ENCODE measurements at places on chromosomes 13 and 19. TPM values are rescaled to one million over a fixed set of nuclear protein-coding genes. Genes with fewer than 3 reads are reported as not detected.

GRCh38 chr13:86986448-86986847 lies 684.7 kb upstream of the SLITRK5 start:
- no peaks in the 10 kb centered on the region for H3K36me3 ChIP-seq
- no peak overlapping the region for H3K4me3 ChIP-seq
- H3K27me3 ChIP-seq: no peaks in the 10 kb centered on the region
- H3K27ac ChIP-seq: no peak overlapping the region
- DNase-seq: no peak

FOXO1 gene
- total RNA-seq: 12.2 TPM

DNA sequence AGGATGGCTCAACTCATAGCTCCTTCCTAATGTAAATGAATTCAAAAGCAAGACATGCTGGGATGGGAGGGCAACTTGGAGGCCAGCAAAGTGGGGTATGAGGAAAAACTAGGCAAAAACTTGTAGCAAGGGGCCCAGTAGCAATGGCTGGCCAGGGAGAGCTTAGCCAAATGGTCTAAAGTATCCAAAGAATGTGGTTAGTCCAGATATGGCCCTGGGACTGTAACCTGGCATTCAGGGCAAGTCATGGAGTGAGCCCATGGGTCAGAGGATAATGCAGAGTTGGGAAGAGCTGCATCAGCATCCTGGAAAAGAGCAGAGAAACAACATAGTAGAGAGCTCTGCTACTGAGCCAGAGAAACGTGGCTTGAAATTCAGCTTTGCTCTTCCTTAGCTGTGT lies 191.7 kb downstream of the SUCLA2 start:
- H3K27ac ChIP-seq: no peak overlapping the region
- H3K27me3 ChIP-seq: no peaks in the 10 kb centered on the region
- no peaks in the 10 kb centered on the region for H3K4me1 ChIP-seq
- no peak overlapping the region for H3K4me3 ChIP-seq

- no peaks in the 10 kb centered on the region for H3K27me3 ChIP-seq
- no peak for DNase-seq
- H3K27ac ChIP-seq: no peak overlapping the region
- H3K4me3 ChIP-seq: no peak overlapping the region
- H3K36me3 ChIP-seq: no peaks in the 10 kb centered on the region
Measured at GRCh38 chr13:40652588-40652940, 13.9 kb downstream of the FOXO1 start.

ERICH6B gene
- total RNA-seq: not detected

ZNF850 gene
- total RNA-seq: 1.4 TPM

- H3K4me1 ChIP-seq: peaks cover 41% of the 10 kb centered on the region
- DNase-seq: no peak
- H3K27ac ChIP-seq: no peak overlapping the region
- H3K36me3 ChIP-seq: 0 out of 2 replicates have a peak, but pooled peaks cover 5% of the 10 kb centered on the region
- no peaks in the 10 kb centered on the region for H3K27me3 ChIP-seq
- H3K4me3 ChIP-seq: no peak overlapping the region
Measured at GRCh38 chr19:42276821-42277220, 7.8 kb downstream of the CIC start.

TPTE2 gene
- not detected for total RNA-seq

SLAIN1 gene
- 0.34 TPM for total RNA-seq

DNA sequence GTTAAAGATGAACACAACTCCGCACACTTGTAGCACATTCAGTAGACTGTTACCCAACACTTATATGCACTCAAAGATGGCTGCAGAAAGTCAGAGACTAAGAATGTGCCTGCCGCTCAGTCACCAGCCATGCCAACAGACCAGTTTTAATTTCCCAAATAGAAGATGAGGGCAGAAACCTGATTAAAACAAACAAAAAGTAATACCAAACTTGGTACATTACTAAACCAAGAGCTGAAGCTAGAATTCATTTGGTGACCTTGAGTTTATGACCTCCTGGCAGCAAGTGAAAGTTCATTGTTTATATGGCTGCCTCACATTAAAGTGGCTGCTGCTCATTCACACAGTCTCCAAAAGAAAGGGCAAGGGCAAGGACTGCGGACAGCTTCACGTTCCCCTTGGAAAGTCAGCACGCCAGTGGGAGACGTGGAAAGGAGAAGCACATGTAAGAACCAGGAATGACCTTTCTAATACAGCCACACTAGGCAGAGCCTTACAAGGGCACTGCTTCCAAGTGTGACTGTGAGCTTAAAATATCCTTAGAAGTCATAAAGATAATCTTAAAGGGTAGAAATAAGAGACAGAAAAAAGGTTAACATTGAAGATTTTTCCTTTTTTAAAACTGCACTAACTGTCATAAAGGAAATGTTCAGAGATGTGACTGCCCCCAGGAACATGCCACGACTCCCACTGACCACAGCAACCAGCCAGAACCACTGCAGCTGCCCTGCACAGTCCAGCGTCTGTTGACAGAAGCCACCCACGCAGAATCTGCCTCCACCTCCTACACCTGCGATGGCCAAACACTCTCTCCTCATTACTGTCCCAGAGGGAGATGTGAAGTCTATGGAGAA lies 73.5 kb downstream of the STK24 start:
- no peak overlapping the region for H3K4me3 ChIP-seq
- DNase-seq: no peak
- H3K36me3 ChIP-seq: no peaks in the 10 kb centered on the region
- H3K27ac ChIP-seq: no peak overlapping the region
- H3K4me1 ChIP-seq: peaks cover 21% of the 10 kb centered on the region
- H3K27me3 ChIP-seq: no peaks in the 10 kb centered on the region

KISS1R gene
- total RNA-seq: 5.9 TPM

OVOL3 gene
- not detected for total RNA-seq

- DNase-seq: no peak
- H3K27me3 ChIP-seq: no peaks in the 10 kb centered on the region
- H3K27ac ChIP-seq: no peak overlapping the region
Measured at GRCh38 chr19:3459089-3459881, 21.0 kb downstream of the SMIM24 start.

HSPH1 gene
- total RNA-seq: 116 TPM

GRCh38 chr19:5109560-5109959 lies 140.6 kb downstream of the KDM4B start:
- H3K4me1 ChIP-seq: no peaks in the 10 kb centered on the region
- no peaks in the 10 kb centered on the region for H3K27me3 ChIP-seq
- H3K27ac ChIP-seq: no peak overlapping the region
- no peaks in the 10 kb centered on the region for H3K36me3 ChIP-seq
- DNase-seq: no peak

GRCh38 chr13:52103386-52103785 lies 25.5 kb downstream of the NEK5 start:
- no peak overlapping the region for H3K4me3 ChIP-seq
- no peaks in the 10 kb centered on the region for H3K27me3 ChIP-seq
- no peaks in the 10 kb centered on the region for H3K36me3 ChIP-seq
- DNase-seq: no peak
- H3K27ac ChIP-seq: no peak overlapping the region

DNA sequence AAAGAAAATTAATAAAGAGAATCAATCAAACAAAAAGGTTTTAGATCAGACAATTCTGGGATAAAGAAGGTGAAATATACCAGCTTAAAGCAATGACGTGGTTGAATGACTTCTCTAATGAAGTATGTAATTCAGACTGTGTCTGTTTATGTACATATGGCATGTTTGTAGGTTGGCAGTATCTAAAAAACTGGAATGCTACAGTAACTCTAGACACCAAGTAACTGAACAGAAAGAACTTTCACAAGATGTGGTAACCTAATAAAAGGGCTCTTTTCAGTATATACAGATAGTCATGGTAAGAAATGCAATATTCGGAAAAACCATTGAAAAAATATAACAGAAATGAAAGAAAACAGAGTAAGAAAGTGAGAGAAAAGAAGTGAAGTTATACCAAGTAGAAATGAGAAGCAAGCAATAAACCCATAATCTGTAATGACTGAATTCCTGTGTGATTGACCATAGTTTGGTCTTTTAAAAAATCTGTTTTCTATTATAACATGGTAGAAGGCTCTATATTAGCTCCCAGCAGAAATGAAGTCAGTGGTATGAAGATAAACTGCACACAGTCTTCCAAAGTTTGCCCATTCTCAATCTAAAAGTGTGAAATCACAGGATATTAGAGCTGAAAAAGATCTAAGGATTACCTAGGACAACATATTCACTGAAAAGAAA lies 31.4 kb downstream of the ELF1 start:
- no peak overlapping the region for H3K27ac ChIP-seq
- no peak overlapping the region for H3K4me3 ChIP-seq
- peaks cover 4% of the 10 kb centered on the region for H3K4me1 ChIP-seq
- H3K27me3 ChIP-seq: no peaks in the 10 kb centered on the region
- no peak for DNase-seq

DNA sequence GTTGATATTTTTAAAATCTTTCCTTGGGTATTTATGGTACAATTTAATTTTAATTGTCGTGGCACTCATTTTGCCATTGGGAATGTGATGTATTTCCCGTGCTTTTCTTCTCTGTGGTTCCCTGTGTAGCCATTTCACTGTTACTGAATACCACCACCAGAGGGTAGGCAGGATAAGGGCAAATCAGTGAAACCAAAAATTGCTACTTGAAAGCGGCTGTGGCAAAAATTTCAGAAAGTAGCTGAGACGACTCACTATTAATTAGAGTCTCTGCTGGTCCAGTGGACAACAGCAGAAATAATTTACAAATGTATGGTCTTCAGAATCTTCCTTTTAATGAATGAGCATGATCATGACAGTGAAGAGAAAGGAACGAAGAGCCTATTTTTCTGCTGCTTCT lies 34.4 kb upstream of the MIR17HG start:
- no peak for DNase-seq
- no peaks in the 10 kb centered on the region for H3K36me3 ChIP-seq
- no peak overlapping the region for H3K27ac ChIP-seq
- H3K27me3 ChIP-seq: peaks cover 40% of the 10 kb centered on the region

- H3K36me3 ChIP-seq: no peaks in the 10 kb centered on the region
- DNase-seq: no peak
- no peaks in the 10 kb centered on the region for H3K27me3 ChIP-seq
- no peak overlapping the region for H3K27ac ChIP-seq
Measured at GRCh38 chr13:103663996-103664395, 597.8 kb upstream of the SLC10A2 start.

PSG5 gene
- total RNA-seq: not detected

GRCh38 chr13:109379930-109380329 lies 406.5 kb downstream of the IRS2 start:
- H3K27ac ChIP-seq: no peak overlapping the region
- no peaks in the 10 kb centered on the region for H3K27me3 ChIP-seq
- H3K4me1 ChIP-seq: no peaks in the 10 kb centered on the region
- DNase-seq: no peak
- H3K4me3 ChIP-seq: no peak overlapping the region

DNA sequence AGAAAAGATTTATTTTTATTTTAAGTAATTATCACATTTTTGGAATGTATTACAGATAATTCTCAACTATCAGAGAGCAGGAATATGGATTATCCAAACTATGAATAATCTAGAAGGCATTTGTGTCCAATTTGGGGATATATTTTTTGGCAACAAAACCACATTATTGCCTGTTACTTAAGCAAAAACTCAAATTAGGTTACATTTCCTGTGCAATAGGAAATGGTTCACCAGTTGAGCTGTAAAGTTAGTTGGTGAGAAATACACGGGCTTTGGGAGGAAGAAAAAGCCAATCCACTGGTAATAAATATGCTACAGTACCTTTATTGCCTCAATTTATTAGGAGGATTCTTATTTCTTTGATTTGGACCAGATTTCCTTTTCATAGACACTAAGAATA lies 1075.2 kb downstream of the PCDH9 start:
- H3K27ac ChIP-seq: no peak overlapping the region
- H3K4me1 ChIP-seq: no peaks in the 10 kb centered on the region
- no peaks in the 10 kb centered on the region for H3K36me3 ChIP-seq
- H3K27me3 ChIP-seq: no peaks in the 10 kb centered on the region
- no peak overlapping the region for H3K4me3 ChIP-seq
- DNase-seq: no peak

DNA sequence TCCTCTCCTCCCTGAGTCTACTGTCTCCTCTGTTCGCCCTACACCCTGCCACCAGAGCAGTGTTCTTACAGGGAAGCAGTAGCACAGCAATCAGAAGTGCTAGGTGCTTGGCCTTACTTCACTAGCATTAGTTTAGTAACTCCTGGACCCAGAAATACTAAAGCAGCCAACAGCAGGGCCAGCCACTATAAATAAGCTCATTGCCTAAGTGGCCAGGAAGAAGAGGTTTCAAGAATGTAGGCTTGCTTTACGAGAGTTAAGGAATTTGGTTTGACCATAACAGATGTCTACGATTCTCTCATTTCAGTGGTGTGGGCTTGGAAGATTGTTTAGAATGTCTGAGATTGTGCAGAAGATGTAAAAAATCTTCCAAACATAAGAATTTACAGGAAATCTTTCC lies 103.3 kb downstream of the ZAR1L start:
- H3K4me3 ChIP-seq: no peak overlapping the region
- no peak overlapping the region for H3K27ac ChIP-seq
- no peaks in the 10 kb centered on the region for H3K4me1 ChIP-seq
- no peaks in the 10 kb centered on the region for H3K27me3 ChIP-seq

GRCh38 chr19:10776900-10777650 lies 58.9 kb downstream of the TMED1 start:
- DNase-seq: no peak
- H3K4me3 ChIP-seq: no peak overlapping the region
- H3K27ac ChIP-seq: no peak overlapping the region
- H3K27me3 ChIP-seq: no peaks in the 10 kb centered on the region
- no peaks in the 10 kb centered on the region for H3K4me1 ChIP-seq

DNA sequence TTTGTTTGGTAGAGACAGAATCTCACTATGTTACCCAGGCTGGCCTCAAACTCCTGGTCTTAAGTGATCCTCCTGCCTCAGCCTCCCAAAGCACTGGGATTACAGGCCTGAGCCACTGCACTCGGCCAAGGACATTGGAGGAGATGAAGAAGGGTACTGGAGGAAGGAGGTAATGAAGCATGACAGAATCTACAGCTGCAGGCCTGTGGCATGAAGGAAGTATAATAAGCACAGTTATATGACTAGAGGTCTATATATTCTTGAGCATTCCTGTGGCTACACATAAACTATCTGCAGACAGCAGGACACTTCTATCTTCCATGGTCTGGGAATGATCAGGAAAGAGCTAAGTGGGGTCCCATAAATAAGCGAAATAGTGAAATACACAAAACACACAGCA lies 18.2 kb downstream of the ZNF565 start:
- no peaks in the 10 kb centered on the region for H3K36me3 ChIP-seq
- DNase-seq: no peak
- no peak overlapping the region for H3K27ac ChIP-seq
- no peaks in the 10 kb centered on the region for H3K4me1 ChIP-seq
- no peaks in the 10 kb centered on the region for H3K27me3 ChIP-seq

DNA sequence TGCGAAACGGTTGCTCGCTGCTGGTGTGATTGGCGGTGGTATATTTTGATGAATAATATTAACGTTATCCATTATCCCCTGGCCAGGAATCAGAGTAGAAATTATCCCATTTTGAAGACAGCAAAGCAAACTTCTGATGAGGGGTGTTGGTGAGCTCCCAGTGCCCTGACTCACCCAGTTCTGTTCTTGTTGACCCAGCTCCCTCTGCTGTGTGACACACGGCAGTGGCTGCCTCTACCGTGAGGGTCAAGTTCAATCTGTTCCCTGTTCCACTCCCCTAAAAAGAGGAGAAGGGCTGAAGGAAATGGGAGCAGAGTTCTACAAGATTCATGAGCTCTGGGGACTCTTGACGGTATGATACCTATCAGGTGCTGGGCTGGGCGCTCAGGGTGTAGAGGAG lies 2.0 kb downstream of the CAMSAP3 start:
- H3K4me3 ChIP-seq: no peak overlapping the region
- no peaks in the 10 kb centered on the region for H3K36me3 ChIP-seq
- DNase-seq: no peak
- peaks cover 10% of the 10 kb centered on the region for H3K4me1 ChIP-seq
- no peak overlapping the region for H3K27ac ChIP-seq

GRCh38 chr13:36344173-36344572 lies 2.0 kb downstream of the SPART start:
- no peak overlapping the region for H3K27ac ChIP-seq
- no peak overlapping the region for H3K4me3 ChIP-seq
- no peaks in the 10 kb centered on the region for H3K4me1 ChIP-seq
- no peaks in the 10 kb centered on the region for H3K27me3 ChIP-seq

KIRREL2 gene
- total RNA-seq: 1.3 TPM

Data from HCT116 (cell line).